ENCODE measurements at places on chromosomes 3 and 15. TPM values are rescaled to one million over a fixed set of nuclear protein-coding genes. Genes with fewer than 3 reads are reported as not detected.

DNA sequence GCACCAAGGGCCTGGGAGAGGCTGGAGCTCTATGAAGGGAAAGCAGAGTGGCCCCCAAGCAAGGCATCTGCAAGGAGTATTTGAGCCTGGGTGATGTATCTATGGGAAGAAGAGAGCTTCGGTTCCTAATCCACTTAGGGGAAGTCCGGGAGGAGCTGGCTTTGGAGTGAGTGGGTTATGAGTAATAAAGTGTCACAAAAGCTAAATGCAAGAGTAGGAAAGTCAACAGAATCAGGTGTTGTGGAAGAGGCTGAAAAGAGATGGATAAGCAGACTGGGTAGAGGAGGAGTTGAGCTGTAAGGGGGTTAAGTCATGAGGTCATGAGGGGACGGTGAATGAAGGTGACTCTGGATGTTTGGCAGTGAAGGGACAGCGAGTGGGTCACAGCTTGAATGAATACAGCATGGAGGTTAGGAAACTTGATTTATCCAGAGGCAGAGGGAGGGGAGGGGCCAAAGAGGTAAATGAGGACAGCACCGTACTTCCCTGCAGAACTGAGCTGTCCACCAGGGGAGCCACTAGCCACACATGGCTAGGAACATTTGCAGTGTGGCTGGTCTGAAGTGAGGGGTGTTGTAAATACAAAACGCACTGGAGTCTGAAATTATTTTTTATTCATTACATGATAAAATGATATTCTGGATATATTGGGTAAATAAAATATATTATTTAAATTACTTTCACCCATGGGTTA is 83.3 kb downstream of the ADCY5 start:
- DNase-seq = peak; percentile 22

DNA sequence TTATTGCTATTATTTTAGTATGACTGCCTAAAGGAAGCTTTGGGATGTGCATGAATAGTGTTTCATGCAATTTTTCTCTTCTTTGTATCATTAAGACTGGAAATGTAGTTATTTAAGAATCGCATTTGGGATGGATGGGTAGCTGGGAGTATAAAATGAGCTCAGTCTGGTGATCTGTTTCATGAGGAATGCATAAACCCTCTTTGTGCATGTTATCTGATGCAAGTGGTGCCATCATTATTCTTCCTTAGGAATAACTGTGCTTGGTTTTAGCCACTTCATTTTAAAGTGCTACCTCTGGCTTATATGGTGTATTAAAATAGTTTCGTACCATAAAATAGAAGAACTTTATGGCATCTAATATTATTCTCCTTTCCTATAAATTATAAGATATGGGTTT is 535.6 kb downstream of the GRM7 start:
- DNase-seq = no peak

GRCh38 chr15:99993681-99994131 is 260.5 kb upstream of the LYSMD4 start:
- DNase-seq = no peak

DNA sequence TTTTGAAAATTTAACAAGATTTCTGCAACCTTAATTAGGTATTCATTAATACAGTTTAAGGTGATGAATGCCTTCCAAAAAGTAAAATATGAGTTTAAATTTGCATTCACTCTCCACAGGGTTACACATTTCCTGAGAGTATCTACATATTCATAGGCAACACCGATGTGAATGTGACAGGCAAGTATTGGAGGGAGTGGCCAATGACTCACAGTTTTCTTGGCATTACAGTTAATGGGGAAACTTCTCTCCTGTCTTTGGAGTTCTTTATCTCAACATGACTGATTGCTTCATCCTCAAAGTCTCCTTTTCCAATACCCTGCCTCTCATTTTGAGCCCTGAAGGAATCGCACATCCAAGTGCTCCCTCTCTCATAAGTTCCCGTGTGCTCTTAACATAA is 181.9 kb upstream of the CHL1 start:
- DNase-seq = peak; percentile 32

DNA sequence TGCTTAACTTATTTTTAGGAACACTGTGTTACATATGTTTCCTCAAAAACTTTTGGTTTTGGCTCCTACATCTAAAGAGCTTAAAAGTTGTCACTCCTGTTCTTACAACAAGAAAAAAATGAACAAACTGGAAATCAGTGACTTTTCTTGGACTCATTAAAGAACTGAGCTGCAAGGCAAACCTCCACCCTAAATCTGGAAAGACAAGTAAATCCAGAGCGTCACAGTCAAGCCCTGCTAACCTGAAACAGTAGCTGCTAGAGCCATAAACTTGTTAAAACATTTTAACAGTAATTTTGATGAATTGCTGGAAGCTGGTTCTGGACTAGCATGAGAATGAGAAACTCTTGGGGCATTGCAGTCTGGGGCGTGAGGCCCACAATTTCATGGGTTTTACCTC is 350.5 kb upstream of the COL8A1 start:
- DNase-seq = no peak

GRCh38 chr3:38755130-38755529 is 60.9 kb downstream of the SCN10A start:
- no peak for DNase-seq

- DNase-seq = no peak
Measured at GRCh38 chr3:49020330-49021212, 1.4 kb upstream of the NDUFAF3 start.

DNA sequence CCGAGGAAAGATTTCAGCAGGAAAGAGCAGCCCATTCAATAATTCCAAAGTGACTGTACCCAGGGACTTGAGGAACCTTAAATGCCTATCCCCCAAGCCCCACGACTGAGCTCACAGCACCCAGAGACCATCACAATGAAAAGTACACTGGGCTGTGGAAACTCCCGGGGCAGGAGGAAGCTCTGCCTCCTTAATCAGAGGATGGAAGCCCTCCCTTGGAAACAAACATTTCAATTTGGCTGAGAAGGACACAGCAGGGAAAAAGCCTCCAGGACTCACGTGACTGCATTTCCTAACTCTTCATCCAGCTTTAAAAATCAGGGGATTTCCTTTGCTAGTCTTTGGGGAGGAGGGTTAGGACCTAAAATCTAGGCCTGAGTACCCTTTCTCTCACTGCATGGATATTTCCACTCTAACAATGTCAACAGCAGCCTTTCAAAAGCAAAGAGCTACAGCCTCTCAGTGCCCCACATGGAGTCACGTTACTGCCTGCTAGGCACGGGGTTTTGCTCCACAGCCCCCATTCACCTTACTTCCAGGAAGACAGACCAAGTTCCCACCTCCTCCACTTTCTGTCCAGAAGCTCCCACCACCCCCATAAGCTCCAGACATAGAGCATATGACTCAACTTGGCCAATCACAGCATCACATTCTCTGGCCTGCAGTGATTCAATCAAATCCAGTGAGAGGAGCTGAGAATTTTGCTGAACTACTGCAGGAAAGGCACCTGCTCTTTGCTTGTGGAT is 68.9 kb upstream of the WNT5A start:
- no peak for DNase-seq

DNA sequence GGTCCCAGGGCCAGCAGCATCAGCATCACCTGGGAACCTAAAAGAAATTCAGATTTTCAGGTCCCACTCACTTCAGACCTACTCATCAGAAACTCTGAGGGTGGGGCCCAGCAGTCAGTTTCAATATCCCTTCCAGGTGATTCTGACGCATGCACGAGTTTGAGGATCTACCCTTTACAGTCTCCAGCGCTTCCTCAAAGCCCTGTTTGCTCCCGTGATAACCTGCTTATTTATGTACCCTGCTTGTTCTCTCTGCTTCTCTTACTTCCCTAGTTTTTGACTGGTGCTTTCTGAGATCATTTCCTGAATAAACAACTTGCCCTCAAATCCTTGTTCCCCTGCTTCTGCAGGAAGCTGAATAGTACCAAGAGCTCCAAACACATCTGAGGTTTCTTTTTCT is 245.3 kb downstream of the ZNF621 start:
- DNase-seq = no peak

DNA sequence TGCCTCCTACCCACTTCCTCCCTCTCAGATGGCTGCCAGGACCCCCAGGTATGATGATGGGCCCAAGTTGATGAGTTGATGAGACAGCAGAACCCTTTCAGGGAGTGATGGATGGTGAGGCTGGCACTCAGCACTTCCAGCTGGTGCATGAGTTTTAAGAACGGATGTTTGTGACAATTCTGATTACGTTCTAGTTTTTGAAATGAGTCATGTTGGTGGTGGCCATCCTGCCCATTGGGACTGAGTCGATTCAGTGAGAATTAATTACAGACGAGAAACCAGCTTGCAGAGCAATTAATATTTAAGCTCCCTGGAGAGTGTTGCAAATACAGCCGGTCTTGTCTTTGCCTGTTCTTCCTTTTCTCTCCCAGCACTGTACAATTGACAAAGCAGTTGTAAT is 56.9 kb upstream of the NR2C2 start:
- DNase-seq = no peak

- DNase-seq = no peak
Measured at GRCh38 chr3:10465161-10465560, 40.2 kb downstream of the ATP2B2 start.

DNA sequence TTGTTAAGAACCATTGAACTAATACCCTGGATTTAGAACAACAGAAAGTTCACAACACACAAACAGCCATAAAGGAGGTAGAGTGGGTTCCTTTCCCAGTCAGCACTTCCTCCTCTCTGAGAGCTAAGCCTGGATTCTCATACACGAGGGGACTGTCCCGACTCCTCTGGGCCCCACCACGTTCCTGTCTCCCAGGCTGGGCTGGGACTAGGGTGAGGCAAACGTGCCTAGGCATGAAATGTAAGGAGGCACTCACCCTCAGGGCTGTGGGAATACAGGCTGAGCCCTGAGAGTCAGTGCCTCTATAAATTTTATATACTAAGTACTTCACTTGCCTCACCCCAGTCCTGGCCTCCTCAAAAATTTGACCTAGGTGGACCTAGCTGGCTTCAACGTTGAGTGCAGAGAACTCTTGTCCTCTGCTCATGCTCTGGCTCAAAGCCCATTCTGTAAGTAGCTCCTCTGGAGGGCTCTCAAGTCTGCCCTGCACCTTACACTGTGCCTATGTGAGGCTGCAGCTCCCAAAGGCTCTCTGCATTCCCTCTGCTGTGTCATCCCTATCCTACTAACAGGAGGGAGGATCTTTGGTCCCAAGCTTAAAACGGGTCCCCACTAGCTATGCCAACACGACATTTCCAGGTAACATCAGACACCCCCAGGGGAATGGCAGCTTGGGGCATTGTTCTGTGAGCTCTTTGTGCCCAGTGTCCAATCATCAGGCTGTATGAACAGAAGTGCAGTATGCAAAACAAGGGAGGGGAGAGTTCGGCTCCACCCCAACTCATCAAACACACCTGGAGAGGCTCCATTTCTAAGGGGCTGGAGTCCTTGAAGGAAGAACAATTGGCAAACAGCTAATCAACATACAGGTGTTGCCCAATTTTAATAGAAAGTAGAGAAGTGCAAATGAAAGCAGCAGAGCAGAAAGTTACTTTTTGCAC is 233.2 kb downstream of the RPLP1 start:
- DNase-seq = peak; percentile 3

DNA sequence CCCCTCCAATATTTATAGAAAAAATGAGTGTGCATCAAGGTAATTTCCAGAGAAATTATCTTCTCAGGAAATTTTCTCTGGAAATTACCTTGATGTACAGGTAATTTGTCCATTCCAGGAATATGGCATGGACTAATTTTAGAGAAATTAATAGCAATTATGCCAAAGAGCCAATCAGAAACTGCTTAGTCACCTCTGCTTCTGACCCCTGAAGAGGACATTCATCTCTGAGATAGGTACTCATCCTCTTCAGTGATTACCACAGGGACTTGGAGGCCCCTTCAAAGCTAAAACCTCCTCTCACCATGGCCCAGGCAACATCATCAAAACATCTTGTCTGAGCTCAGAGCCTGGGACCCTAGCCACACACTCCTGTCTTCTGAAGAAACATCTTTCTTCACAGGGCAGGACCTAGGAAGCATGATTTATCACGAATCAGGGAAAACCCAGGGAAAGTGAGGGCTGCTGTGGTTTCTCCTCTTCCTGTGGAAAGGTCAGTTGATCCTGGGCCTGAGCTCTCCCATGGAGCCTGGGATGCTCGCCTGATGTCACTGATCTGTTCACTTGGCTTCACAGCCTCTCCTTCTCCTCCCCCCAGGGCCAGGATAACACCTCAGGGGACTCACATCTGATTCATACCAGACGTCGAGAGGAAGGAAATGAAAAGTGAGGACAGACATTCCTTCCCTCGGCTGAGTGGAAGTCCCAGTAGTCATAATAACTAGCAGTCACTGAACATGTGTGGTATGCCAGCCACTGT is 210.5 kb downstream of the DTWD1 start:
- peak; percentile 79 for DNase-seq

- no peak for DNase-seq
Measured at GRCh38 chr15:84907731-84908130, 23.3 kb downstream of the SLC28A1 start.

GRCh38 chr3:159534496-159534895 is 454.1 kb upstream of the IL12A start:
- DNase-seq = no peak

GRCh38 chr3:71924721-71925120 is 139.8 kb upstream of the PROK2 start:
- DNase-seq = no peak

DNA sequence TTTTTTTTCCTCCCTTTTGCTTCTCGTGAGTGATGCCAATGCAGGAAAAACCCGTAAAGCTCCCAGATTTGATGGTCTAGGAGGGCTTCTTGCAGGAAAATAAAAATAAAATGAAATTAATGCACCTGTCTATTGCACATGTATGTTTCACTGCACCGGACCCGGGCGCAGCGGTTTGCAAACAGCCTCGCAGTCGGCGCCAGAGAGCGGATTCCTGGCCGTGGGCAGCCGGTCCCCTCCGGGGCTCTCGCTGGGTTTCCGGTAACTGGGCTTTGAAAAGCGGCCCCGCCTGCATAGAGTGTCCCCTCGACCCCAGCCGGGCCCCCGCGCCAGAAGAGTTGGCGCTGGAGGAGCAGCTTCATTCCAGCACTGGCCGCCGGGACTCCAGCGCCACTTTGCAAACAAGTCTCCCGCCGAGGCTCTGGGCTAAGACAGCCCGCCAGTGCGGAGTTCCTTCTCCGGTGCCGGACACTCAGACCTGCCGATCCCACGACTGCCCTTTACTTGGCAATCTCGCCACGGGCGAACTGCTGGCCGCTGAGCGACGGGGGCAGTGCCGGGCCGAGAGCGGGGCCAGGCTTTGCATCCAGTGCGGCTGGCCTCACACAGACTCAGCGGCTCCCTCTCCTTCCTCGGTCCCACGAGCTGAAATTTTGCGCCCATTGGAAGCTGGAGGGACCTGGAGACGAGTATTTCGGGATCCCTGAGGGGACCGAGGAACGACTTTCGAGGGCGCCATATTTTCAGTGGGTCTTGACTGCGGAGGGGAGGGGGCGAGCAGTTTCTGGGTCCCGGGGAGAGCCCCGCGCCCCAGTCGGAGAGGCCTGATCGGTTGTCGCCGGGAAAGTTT is 225.9 kb upstream of the C2CD4B start:
- peak; percentile 56 for DNase-seq

FANCD2OS gene
- not detected for total RNA-seq

DAZL gene
- total RNA-seq = not detected

ACKR4 gene
- total RNA-seq = 0.17 TPM

OIP5 gene
- total RNA-seq = 2.7 TPM

LINGO1 gene
- total RNA-seq = not detected

KCNMB3 gene
- 0.69 TPM for total RNA-seq

COPG1 gene
- 173 TPM for total RNA-seq

AADACL2 gene
- not detected for total RNA-seq

LACTB gene
- total RNA-seq = 23.0 TPM

GOLGA6B gene
- not detected for total RNA-seq

SATB1 gene
- 10.0 TPM for total RNA-seq

SMCO1 gene
- total RNA-seq = not detected

GOLGA8G gene
- total RNA-seq = 3.5 TPM
